ENCODE measurements at places on chromosomes 16 and 17. TPM values are rescaled to one million over a fixed set of nuclear protein-coding genes. Genes with fewer than 3 reads are reported as not detected.
A peak's percentile ranks its signal among the peaks of the same experiment; 100 is the strongest.

- peaks cover 23% of the 10 kb centered on the region for H3K4me1 ChIP-seq
- peak overlapping the region; percentile 57 for H3K27ac ChIP-seq
Measured at GRCh38 chr16:24850289-24850938, 4.7 kb downstream of the SLC5A11 start.

GRCh38 chr17:1420981-1421380, 21.0 kb upstream of the YWHAE start:
- H3K27ac ChIP-seq: no peak overlapping the region
- H3K4me3 ChIP-seq: no peak overlapping the region
- H3K27me3 ChIP-seq: no peaks in the 10 kb centered on the region
- peaks cover 28% of the 10 kb centered on the region for H3K36me3 ChIP-seq
- H3K4me1 ChIP-seq: peaks cover 27% of the 10 kb centered on the region
- no peak for DNase-seq

GRCh38 chr16:1923299-1924034, 5.3 kb upstream of the HS3ST6 start:
- H3K4me1 ChIP-seq: no peaks in the 10 kb centered on the region
- H3K27me3 ChIP-seq: peaks cover 46% of the 10 kb centered on the region
- no peak overlapping the region for H3K27ac ChIP-seq
- no peak overlapping the region for H3K4me3 ChIP-seq
- DNase-seq: peak; percentile 70

The NDE1 gene
- 27.6 TPM for total RNA-seq

- peak overlapping the region; percentile 17 for H3K27ac ChIP-seq
- peak; percentile 54 for DNase-seq
- H3K4me3 ChIP-seq: peak overlapping the region; percentile 11
Measured at GRCh38 chr17:8563981-8564602, 66.4 kb downstream of the MYH10 start.

The RDM1 gene
- not detected for total RNA-seq

The SLC6A4 gene
- not detected for total RNA-seq

The KCNJ18 gene
- not detected for total RNA-seq

GRCh38 chr16:23510164-23510914, at the start of gene GGA2:
TSS of gene GGA2 (minus strand) at chr16:23510494. CDS start at chr16:23510411, 83 bp downstream.
- no peaks in the 10 kb centered on the region for H3K36me3 ChIP-seq
- no peaks in the 10 kb centered on the region for H3K27me3 ChIP-seq
- H3K4me1 ChIP-seq: peaks cover 13% of the 10 kb centered on the region
- H3K27ac ChIP-seq: no peak within 1 kb of the TSS

DNA sequence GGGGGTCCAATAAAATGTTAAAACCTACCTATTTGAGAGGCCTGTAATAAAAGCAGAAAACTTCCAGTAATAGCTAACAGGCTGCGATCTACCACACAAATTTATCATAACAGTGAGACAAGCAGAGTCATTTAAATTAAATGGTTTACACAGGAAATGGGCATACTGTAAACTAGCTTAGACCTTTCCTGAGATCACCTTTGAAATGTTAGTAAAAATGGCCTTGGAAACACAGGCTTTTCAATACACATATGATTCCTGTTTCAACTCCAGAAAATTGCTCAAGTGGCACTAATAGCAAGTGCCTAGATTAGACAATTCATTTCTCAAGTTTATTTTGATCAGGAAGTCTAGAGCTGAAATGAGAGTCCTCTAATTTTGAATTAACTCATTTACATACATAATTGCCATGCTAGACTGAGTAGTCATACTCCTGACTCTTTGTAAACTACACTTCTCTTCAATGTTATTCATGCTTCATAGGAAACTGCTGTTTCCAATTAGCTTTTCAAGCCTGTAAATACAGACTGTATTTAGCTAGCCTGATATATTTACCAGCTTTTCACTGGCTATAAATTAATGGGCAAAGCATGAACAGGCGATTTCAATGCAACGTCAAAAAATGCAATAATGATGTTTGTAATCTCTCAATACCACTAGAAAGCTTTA, 43.3 kb downstream of the PARN start:
- no peaks in the 10 kb centered on the region for H3K4me1 ChIP-seq
- H3K27ac ChIP-seq: no peak overlapping the region
- H3K36me3 ChIP-seq: peaks cover 35% of the 10 kb centered on the region
- no peak overlapping the region for H3K4me3 ChIP-seq
- no peaks in the 10 kb centered on the region for H3K27me3 ChIP-seq
- peak; percentile 19 for DNase-seq

DNA sequence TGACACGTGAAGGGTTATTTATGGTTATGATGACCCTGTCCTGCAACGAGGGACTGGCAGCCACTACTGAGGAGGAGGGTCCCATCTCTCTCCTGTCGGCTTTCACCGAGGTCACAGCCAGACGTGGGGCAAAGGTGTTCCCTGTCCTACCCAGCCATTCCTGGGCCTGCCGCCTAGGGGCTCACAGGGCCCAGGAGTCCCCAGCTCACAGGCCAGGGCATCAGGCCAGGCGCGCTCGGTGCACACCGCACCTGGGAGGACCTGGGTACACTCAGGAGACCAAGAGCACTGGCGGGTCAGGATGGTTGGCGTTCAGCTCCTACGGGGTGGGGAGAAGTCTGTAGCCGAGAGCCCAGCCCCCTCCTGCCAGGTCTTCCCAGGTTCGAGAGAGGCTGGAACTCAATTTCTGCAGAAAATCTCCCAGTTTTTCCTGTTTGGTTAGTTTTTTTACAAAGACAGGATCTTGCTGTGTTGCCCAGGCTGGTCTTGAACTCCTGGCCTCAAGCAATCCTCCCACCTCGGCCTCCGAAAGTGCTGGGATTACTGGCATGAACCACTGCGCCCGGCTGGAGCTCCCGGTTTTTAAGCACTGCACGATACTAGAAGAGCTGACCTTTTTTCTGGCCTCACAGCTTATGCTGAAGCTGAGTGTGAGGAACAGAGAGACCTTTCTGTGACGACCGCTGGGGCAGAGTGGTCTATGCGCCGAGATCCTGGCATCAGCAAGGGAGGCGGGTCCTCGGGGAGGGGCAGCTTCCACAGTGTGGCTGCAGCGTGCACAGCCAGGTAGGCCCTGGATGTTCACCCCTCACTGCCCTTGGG, 7.7 kb downstream of the CYBC1 start:
- no peak for DNase-seq
- no peak overlapping the region for H3K27ac ChIP-seq
- no peak overlapping the region for H3K4me3 ChIP-seq
- no peaks in the 10 kb centered on the region for H3K27me3 ChIP-seq
- H3K36me3 ChIP-seq: no peaks in the 10 kb centered on the region

DNA sequence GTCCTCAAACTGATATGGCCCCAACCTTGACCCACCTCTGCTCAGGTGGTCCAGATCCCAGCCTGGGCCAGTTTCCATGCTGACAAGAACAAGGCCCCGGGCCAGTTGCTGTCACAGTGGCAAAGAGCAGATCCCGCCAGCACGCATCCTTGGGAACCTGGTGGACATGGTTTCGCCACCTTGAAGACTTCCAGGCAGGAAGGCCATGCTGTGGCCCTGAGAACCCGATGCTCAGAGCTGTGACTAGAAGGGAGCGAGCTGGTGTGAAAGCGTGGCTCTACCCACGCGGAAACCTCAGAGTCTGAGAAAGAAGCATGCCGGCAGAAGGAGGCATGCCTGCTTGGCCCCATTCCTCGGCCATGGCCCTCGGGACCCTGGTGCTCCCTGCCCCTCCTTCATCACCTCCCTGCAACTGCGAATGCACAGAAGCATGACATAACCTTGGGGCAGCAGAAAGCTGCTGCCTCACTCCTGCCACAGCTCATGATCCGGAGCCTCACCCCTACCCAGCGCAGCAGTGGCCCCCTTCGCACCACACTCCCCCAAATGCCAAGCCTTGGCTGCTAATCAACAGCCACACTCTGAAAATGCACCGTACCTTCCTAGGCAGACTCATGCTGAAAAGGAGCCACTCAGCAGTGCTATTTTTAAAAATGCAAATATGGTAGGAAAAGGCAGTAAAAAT, 33.2 kb downstream of the UBE2O start:
- peaks cover under 1% of the 10 kb centered on the region for H3K4me1 ChIP-seq
- H3K27me3 ChIP-seq: no peaks in the 10 kb centered on the region
- no peaks in the 10 kb centered on the region for H3K36me3 ChIP-seq
- no peak for DNase-seq
- no peak overlapping the region for H3K27ac ChIP-seq

- peak; percentile 80 for DNase-seq
- H3K27ac ChIP-seq: peak overlapping the region; percentile 65
- no peak overlapping the region for H3K4me3 ChIP-seq
- H3K27me3 ChIP-seq: no peaks in the 10 kb centered on the region
- H3K36me3 ChIP-seq: no peaks in the 10 kb centered on the region
Measured at GRCh38 chr17:63571632-63572310, 21.5 kb downstream of the DCAF7 start.

GRCh38 chr17:65027305-65027704, 29.2 kb downstream of the GNA13 start:
- DNase-seq: peak; percentile 81
- peak overlapping the region; percentile 13 for H3K27ac ChIP-seq
- peaks cover 23% of the 10 kb centered on the region for H3K4me1 ChIP-seq
- H3K4me3 ChIP-seq: no peak overlapping the region
- no peaks in the 10 kb centered on the region for H3K27me3 ChIP-seq

The TPSG1 gene
- not detected for total RNA-seq

The EXOC7 gene
- total RNA-seq: 101 TPM

- no peaks in the 10 kb centered on the region for H3K36me3 ChIP-seq
- H3K4me3 ChIP-seq: no peak overlapping the region
- DNase-seq: no peak
- peaks cover under 1% of the 10 kb centered on the region for H3K4me1 ChIP-seq
- no peak overlapping the region for H3K27ac ChIP-seq
Measured at GRCh38 chr17:49747632-49748031, 16.3 kb downstream of the FAM117A start.

- H3K27me3 ChIP-seq: no peaks in the 10 kb centered on the region
- no peaks in the 10 kb centered on the region for H3K36me3 ChIP-seq
- H3K4me1 ChIP-seq: no peaks in the 10 kb centered on the region
Measured at GRCh38 chr16:25189305-25189704, 27.4 kb upstream of the AQP8 start.

DNA sequence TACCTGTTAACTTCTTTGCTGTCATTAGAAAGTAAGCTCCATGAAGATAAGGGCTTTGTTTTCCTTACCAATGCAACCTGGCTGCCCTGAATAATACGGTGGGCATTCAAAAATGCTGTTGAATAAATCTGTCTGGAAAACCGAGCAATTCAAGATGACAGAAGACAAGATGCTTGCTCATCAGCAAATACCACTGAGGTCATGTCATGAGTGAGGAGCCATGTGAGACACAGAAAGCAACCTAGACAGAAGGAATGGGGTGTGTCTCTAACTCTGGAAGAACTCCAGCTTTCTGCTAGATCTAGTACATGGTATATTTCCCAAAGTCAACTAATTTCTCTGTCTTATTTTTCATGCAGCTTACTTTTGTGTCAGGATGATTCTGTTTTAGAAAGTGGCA, 64.2 kb downstream of the STH start:
- peaks cover 14% of the 10 kb centered on the region for H3K4me1 ChIP-seq
- peaks cover 26% of the 10 kb centered on the region for H3K36me3 ChIP-seq
- no peaks in the 10 kb centered on the region for H3K27me3 ChIP-seq
- DNase-seq: peak; percentile 96

The MFAP4 gene
- total RNA-seq: 79.0 TPM

GRCh38 chr16:70018254-70018653, 67.1 kb downstream of the CLEC18A start:
- H3K27me3 ChIP-seq: no peaks in the 10 kb centered on the region
- no peak overlapping the region for H3K4me3 ChIP-seq
- peaks cover 25% of the 10 kb centered on the region for H3K36me3 ChIP-seq
- peak; percentile 10 for DNase-seq
- H3K27ac ChIP-seq: no peak overlapping the region

DNA sequence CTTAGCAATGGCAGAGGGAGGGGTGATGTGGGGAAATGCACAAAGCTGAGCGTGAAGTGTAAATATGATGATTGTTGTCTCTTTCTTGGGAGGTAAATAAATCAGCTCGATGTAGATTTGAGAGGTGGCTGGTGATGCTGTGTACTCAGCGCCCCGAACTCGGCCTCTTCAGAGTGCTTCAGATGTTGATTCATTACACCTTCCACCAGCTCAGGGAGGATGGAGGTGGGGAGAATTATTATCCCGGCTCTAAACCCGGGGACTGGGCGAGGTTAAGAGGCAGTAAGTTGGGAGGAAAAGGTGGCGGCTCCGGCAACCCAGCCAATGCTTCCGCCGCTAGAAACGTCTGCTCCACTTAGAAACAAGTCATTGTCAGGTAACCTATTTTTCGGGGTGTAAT, 86.5 kb downstream of the RPA1 start:
- H3K36me3 ChIP-seq: no peaks in the 10 kb centered on the region
- no peaks in the 10 kb centered on the region for H3K4me1 ChIP-seq

The ADAM11 gene
- 0.22 TPM for total RNA-seq

DNA sequence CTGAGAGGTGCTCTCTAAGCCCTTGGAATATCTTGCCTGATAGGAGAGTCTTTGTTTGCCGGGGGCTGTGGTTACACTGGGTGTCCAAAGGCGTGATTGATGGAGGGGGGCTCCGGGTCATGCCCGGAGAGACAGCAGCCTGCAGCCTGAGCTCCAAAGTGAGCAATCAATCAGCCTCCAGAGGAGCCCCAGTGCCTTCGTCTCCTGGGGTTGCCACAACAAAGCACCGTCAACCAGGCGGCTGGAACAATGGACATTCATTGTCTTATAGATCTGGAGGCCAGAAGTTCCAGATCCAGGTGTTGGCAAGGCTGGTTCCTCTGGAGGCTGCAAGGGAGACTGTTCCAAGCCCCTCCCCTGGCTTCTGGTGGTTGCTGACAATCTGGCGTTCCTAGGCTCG, 24.0 kb upstream of the GINS2 start:
- no peak overlapping the region for H3K27ac ChIP-seq
- H3K36me3 ChIP-seq: no peaks in the 10 kb centered on the region
- no peak overlapping the region for H3K4me3 ChIP-seq
- no peaks in the 10 kb centered on the region for H3K27me3 ChIP-seq
- no peak for DNase-seq
- no peaks in the 10 kb centered on the region for H3K4me1 ChIP-seq

GRCh38 chr16:58331024-58331707, 36.3 kb upstream of the PRSS54 start:
- no peak for DNase-seq
- peaks cover 13% of the 10 kb centered on the region for H3K27me3 ChIP-seq
- no peaks in the 10 kb centered on the region for H3K4me1 ChIP-seq
- no peak overlapping the region for H3K27ac ChIP-seq
- H3K4me3 ChIP-seq: no peak overlapping the region

GRCh38 chr17:64355536-64356303, 34.9 kb downstream of the PECAM1 start:
- DNase-seq: peak; percentile 71
- peak overlapping the region; percentile 30 for H3K27ac ChIP-seq

The FGF11 gene
- not detected for total RNA-seq

The KRT28 gene
- not detected for total RNA-seq

GRCh38 chr16:49995720-49996119, 29.3 kb upstream of the CNEP1R1 start:
- H3K27ac ChIP-seq: no peak overlapping the region
- H3K36me3 ChIP-seq: no peaks in the 10 kb centered on the region
- no peaks in the 10 kb centered on the region for H3K27me3 ChIP-seq
- H3K4me1 ChIP-seq: no peaks in the 10 kb centered on the region

- no peaks in the 10 kb centered on the region for H3K36me3 ChIP-seq
- H3K4me1 ChIP-seq: no peaks in the 10 kb centered on the region
- 0 out of 2 replicates have a peak, but pooled peaks cover 4% of the 10 kb centered on the region for H3K27me3 ChIP-seq
- H3K4me3 ChIP-seq: peak within 1 kb of the TSS; percentile 86
Measured at GRCh38 chr16:77788181-77789084, at the start of gene VAT1L. TSS of gene VAT1L (plus strand) at chr16:77788564. CDS start at chr16:77788683, 119 bp downstream.

- H3K4me1 ChIP-seq: no peaks in the 10 kb centered on the region
- no peaks in the 10 kb centered on the region for H3K36me3 ChIP-seq
- no peak overlapping the region for H3K27ac ChIP-seq
- peak; percentile 50 for DNase-seq
- no peak overlapping the region for H3K4me3 ChIP-seq
Measured at GRCh38 chr17:73956595-73957465, 246.6 kb upstream of the RPL38 start.

GRCh38 chr17:1937461-1937860, 87.7 kb downstream of the RTN4RL1 start:
- H3K27me3 ChIP-seq: no peaks in the 10 kb centered on the region
- no peak overlapping the region for H3K27ac ChIP-seq
- no peak for DNase-seq

The TAC4 gene
- not detected for total RNA-seq
